ENCODE measurements at places on chromosomes 5 and 9. TPM values are rescaled to one million over a fixed set of nuclear protein-coding genes. Genes with fewer than 3 reads are reported as not detected.

GRCh38 chr9:76588316-76588715 is 129.3 kb downstream of the GCNT1 start:
- DNase-seq = no peak
- no peak overlapping the region for H3K27ac ChIP-seq
- H3K4me1 ChIP-seq = no peaks in the 10 kb centered on the region
- H3K27me3 ChIP-seq = no peaks in the 10 kb centered on the region
- no peaks in the 10 kb centered on the region for H3K36me3 ChIP-seq

SLC34A3 gene
- not detected for total RNA-seq

LHX3 gene
- 0.11 TPM for total RNA-seq

DNA sequence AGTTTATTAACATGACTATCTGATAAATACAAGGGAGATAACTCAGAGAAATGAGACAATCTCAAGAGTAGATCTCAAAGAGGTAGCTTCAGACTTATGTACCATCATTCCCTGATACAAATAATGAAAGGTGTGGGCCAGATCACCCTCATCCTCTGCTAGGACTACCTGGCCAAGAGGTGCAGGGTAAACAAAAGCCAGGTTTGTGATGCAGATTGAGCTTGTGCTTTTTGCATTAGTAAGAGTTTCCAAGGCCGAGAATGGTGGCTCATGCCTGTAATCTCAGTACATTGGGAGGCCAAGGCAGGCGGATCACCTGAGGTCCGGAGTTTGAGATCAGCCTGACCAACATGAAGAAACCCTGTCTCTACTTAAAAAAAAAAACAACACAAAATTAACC is 8.9 kb upstream of the SPIN1 start:
- no peak for DNase-seq
- H3K36me3 ChIP-seq = no peaks in the 10 kb centered on the region
- H3K4me1 ChIP-seq = no peaks in the 10 kb centered on the region

DNA sequence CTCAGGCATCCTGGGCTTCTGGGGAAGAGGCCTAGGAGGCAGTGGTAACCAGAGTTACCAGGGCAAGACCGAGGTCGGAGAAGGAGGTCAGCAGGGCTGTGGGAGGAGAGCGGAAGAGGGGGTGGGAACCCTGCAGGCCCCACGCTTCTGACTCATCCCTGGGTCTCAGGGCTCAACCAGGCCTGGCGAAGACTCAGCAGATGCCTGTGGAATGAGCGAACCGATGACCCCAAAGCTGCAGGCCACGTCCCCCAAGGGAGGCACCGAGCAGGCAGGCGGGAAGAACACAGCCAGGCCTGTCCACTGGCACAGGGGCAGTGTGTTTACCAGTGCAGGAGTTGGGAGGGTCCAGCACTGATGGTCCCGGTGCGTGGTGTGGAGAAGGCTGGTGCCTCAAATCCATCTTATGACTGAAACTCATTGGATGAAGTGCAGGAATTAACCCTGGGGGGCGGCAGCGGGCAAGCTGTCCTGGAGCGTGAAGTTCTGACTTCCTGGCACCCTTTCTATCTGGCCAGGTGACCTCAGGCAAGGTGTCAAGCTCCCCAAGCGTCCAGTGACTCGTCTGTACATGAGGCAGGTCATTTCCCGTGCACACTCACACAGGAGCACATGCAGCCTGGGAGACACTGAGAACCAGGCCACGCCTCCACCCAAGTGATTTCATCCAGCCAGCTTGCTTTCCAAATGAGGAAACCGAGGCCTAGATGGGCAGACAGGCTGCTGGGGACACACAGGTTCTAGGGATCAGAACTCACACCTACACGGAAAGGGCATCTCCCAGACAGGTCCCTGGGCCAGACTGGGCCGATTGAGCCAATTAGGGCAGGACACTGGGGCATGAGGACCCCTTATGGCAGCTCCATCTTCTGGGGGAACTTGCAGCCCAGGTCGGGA is 69.1 kb downstream of the ADAMTS2 start:
- DNase-seq = no peak
- no peaks in the 10 kb centered on the region for H3K4me1 ChIP-seq
- no peaks in the 10 kb centered on the region for H3K27me3 ChIP-seq
- H3K36me3 ChIP-seq = no peaks in the 10 kb centered on the region
- H3K4me3 ChIP-seq = no peak overlapping the region
- H3K27ac ChIP-seq = no peak overlapping the region

DNA sequence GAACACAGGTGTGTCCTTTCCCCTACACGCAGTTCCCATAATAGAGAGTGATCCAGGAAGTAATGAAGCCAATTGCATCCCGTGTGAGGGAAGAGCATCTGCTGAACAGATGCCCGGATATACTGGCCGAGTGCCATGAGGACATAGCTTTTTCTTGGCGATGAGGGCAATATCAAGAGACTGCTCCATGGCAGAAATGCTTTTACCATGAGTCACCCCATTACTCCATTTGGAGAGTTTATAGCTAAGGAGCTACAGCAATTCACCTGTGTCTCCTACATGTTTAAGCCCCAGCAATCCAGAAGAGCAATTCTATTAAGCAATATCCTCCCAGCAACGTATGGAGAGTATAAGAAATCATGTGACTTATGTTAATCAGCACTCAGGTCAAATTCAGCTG is 222.0 kb upstream of the KLF4 start:
- no peak overlapping the region for H3K27ac ChIP-seq
- H3K36me3 ChIP-seq = no peaks in the 10 kb centered on the region
- DNase-seq = no peak
- no peak overlapping the region for H3K4me3 ChIP-seq
- no peaks in the 10 kb centered on the region for H3K27me3 ChIP-seq

- H3K27me3 ChIP-seq = no peaks in the 10 kb centered on the region
- H3K4me3 ChIP-seq = no peak overlapping the region
- H3K36me3 ChIP-seq = no peaks in the 10 kb centered on the region
- H3K27ac ChIP-seq = no peak overlapping the region
These were observed 140.2 kb upstream of the TRIM32 start for GRCh38 chr9:116546711-116547581.

- no peak for DNase-seq
- H3K4me3 ChIP-seq = no peak overlapping the region
- H3K27me3 ChIP-seq = no peaks in the 10 kb centered on the region
- no peak overlapping the region for H3K27ac ChIP-seq
- H3K36me3 ChIP-seq = no peaks in the 10 kb centered on the region
- H3K4me1 ChIP-seq = no peaks in the 10 kb centered on the region
These were observed 918.6 kb upstream of the DMAC1 start for GRCh38 chr9:8718121-8718725.

TEX48 gene
- not detected for total RNA-seq

GRCh38 chr5:127863161-127863560 is 160.0 kb downstream of the CCDC192 start:
- H3K4me1 ChIP-seq = no peaks in the 10 kb centered on the region
- no peak overlapping the region for H3K4me3 ChIP-seq
- no peak for DNase-seq
- no peak overlapping the region for H3K27ac ChIP-seq
- H3K36me3 ChIP-seq = no peaks in the 10 kb centered on the region

FEM1C gene
- 43.3 TPM for total RNA-seq

- no peak for DNase-seq
- H3K4me1 ChIP-seq = no peaks in the 10 kb centered on the region
- H3K27me3 ChIP-seq = no peaks in the 10 kb centered on the region
These were observed 38.7 kb downstream of the MTAP start for GRCh38 chr9:21841133-21841532.

DNA sequence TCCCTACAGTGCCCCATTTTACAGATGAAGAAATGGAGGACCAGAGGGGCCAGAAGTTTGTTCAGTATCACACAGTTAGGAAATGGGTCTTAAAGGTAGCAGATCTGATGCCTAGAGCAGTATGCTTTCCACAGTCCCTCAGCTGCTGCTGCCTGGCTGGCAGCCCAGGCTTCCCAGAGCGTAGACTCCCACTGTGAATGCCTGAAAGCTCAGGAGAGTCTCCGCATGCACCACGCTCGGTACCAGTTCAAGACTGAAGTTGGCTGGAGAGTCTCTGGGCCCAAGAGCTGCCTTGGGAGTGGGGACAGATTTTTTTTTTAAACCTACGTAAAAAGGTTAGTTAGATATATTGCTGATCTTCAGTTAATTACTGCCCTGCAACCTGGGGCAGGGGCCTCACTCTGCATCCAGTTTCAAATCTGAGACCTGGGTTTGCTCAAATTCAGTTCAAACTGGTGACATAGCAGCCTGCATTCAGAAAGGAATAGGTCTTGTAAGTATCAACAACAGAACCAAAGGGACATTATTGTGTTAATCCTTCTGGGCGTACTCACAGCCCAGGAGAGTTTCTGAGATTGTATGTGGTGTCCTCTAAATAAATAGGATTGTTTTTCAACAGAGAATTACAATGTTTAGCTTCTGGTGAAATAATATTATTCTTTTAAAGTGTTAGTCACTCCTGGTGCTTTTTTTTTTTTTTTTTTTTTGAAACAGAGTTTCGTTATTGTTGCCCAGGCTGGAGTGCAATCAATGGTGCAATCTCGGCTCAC is 8.3 kb downstream of the NANS start:
- no peak for DNase-seq
- no peaks in the 10 kb centered on the region for H3K27me3 ChIP-seq
- no peak overlapping the region for H3K27ac ChIP-seq
- H3K4me3 ChIP-seq = no peak overlapping the region
- H3K36me3 ChIP-seq = peaks cover 38% of the 10 kb centered on the region

CDC42SE2 gene
- 218 TPM for total RNA-seq

DNA sequence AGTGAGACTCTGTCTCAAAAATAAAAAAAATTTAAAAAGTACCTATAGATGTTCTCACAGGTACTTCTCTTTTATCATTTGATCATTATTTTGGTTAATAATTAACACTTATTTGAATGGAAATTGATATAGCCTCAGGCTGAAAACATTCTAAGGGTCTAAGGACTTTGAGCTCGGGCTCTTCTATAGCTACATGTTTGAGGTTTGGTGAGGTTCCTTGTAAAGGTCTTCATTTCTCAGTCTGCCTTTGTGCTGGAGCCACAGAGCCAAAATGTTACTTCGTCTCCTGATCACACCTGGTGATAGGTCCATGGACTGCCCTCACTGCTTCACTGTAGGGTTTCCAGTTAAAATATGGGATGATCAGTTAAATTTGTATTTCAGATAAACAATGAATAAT is 22.6 kb downstream of the ARHGEF37 start:
- no peaks in the 10 kb centered on the region for H3K27me3 ChIP-seq
- DNase-seq = no peak
- H3K4me1 ChIP-seq = peaks cover 13% of the 10 kb centered on the region
- H3K4me3 ChIP-seq = no peak overlapping the region
- no peak overlapping the region for H3K27ac ChIP-seq

DNA sequence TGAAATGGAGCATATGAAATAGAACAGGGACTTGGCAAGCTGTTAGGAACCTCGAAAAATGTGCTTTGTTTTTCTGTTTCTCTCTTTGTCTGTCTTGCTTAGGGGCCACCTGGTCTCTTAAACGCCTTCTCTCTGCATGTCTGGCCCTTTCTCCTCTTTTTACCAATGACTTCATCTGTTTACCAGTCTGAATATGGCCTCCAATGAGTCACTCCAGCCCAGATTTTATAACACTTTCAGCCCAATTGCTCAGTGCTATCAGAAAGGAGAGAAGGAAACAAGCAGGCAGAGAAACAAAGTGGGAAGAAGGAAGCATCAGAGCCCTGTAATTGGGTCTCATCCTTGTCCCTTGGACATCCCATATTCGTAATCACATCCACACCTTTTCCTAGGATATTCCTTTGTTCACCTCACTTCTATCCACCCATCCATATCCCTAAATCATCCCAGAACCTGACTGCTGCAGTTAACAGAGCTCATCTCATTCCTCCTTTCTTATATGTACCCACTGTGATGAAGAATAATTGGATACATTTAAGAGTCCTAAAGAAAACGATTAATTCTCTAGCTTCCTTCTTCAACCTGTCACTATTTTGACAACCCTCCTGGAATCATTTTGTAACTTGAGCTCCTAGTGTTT is 151.8 kb upstream of the GPR151 start:
- no peaks in the 10 kb centered on the region for H3K4me1 ChIP-seq
- no peaks in the 10 kb centered on the region for H3K27me3 ChIP-seq
- H3K4me3 ChIP-seq = no peak overlapping the region

GRCh38 chr9:110710420-110710819 is 41.8 kb downstream of the MUSK start:
- H3K4me3 ChIP-seq = no peak overlapping the region
- H3K27ac ChIP-seq = no peak overlapping the region
- no peak for DNase-seq
- H3K27me3 ChIP-seq = no peaks in the 10 kb centered on the region

DNA sequence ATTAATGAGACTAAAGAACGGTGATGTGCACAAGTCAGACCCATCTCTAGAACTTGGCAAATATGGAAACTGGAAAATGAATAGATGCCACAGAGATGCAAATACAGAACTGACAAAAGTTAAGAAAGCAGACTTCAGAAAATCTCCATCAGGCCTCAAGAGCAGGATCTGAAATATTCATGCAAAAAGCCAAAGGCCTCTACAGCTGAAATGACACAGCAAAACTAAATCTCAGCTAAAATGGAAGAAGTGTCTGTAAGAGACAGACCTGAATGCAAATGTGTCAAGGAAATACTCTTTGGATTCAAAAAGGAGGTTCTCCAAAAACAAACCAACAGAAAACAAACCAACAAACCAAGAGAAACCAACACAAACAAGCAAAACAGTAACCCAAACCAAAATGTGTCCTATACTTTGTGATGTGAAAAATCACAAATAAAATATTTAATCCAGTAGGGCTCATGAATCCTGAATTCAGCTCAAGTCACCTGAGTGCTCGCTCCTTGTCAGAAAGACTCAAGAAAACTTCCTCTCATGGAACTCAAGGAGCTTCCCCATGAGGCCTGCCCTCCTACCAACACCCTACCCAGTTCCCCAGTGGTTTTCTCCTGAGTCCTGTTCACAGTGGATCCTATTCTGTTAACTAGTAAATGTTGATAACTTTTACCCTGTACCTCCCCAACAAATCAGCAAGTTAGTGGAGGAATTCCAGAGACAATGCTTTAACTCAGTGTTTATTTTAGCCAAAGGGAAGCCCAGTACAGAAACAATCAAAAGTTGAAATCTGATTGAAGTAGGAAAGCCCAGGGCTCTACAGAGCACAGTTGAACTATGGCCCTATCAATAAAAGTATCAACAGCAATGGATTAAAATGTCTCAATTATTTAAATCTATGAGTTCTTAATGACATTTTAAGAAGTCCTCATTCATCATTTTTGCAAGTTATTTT is 14.6 kb downstream of the MRPS27 start:
- no peak overlapping the region for H3K4me3 ChIP-seq
- no peak for DNase-seq
- peaks cover 17% of the 10 kb centered on the region for H3K36me3 ChIP-seq
- no peaks in the 10 kb centered on the region for H3K27me3 ChIP-seq

- no peak for DNase-seq
- no peak overlapping the region for H3K27ac ChIP-seq
- H3K27me3 ChIP-seq = no peaks in the 10 kb centered on the region
- no peaks in the 10 kb centered on the region for H3K4me1 ChIP-seq
- H3K36me3 ChIP-seq = no peaks in the 10 kb centered on the region
These were observed 389.1 kb downstream of the ADGRV1 start for GRCh38 chr5:90947667-90948066.

DNA sequence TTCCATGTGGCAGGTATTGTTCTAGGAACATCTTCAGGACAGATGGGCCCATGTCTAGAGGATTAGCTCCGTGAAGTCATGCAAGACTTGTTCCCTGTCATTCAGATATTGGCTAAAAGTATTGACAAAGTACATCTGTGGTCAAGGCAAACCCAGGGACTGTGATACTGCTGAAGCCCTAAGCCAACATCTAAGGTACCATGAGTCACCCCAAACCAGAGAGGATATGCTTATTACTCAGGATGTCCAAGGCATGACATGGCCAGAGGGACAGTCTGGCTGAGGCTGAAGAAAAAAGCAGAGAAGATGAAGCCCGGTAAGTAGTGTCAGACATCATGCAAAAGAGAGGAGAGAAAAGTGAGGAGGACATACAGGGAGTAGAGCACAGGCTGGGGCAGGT is 31.0 kb downstream of the HMHB1 start:
- no peak overlapping the region for H3K4me3 ChIP-seq
- H3K4me1 ChIP-seq = no peaks in the 10 kb centered on the region
- H3K36me3 ChIP-seq = no peaks in the 10 kb centered on the region
- DNase-seq = no peak
- H3K27ac ChIP-seq = no peak overlapping the region

FBP2 gene
- not detected for total RNA-seq

ZNF658 gene
- total RNA-seq = 1.2 TPM
